ENCODE measurements at places on chromosomes 12 and 14.

- no peak for DNase-seq
Measured at GRCh38 chr12:53991077-53991460, 6.1 kb downstream of the HOXC10 start.

DNA sequence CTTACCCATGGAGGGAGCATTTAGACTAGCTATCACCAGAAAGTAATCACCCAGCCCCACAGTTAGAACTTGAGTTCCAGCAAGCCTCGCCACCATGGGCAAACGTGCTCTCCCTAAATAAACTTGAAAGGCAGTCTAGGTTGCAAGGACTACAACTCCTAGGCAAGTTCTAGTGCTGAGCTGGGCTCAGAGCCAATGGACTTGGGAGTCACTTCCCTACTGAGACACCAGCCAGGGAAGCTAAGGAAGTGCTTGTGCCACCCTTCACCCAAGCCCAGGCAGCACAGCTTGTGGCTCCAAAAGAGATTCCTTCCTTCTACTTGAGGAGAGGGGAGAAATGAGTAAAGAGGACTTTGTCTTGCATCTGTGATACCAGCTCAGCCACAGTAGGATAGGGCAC lies 57.9 kb downstream of the SLCO1A2 start:
- DNase-seq: no peak

DNA sequence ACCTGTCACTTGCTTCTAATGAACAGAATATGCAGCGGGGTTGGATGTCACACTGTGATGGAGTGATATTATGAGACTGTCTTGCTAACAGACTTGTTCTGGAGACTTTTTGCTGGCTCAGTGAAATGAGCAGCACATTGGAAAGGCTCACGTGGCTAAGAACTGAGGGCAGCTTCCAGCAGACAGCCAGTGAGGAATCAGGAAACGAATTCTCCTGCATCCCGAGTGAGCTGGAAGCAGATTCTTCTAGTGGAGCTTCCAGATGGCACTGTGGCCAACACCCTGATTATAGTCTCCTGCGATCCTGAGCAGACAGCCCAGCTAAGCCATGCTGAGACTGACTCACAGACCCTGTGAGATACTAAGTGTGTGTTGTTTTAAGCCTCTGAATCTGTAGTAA lies 16.1 kb upstream of the TSPAN9 start:
- no peak for DNase-seq

DNA sequence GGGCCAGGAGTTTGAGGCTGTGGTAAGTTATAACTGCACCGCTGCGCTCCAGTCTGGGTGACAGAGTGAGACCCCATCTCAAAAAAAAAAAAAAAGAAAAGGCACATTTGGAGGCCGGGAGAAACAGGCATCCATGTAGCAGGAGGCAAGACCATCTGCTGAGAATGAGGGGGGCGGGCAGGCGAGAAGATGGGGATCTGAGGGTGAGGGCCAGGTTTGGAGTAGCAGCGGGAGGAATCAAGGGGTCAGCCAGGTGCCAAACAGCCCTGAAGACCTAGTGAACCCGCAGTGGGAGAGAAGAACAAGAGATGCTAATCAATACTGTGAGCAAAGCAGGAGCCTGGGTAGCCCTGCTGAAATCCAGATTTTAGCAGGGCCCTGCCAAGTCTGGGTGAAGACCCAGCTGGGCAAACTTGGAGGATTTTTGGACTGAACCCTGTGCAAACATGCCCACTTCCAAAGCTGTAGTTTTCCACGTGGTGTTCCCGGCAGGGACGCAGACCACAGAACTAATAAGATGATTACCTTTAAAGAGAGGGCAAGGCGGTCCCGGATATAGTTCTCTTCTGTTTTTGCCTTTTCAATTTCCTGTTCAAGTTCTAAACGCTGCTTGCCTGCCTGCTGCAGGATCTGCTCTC lies 61.0 kb downstream of the NIN start:
- DNase-seq: no peak

GRCh38 chr12:94767956-94768355 lies 117.6 kb upstream of the TMCC3 start:
- no peak for DNase-seq

DNA sequence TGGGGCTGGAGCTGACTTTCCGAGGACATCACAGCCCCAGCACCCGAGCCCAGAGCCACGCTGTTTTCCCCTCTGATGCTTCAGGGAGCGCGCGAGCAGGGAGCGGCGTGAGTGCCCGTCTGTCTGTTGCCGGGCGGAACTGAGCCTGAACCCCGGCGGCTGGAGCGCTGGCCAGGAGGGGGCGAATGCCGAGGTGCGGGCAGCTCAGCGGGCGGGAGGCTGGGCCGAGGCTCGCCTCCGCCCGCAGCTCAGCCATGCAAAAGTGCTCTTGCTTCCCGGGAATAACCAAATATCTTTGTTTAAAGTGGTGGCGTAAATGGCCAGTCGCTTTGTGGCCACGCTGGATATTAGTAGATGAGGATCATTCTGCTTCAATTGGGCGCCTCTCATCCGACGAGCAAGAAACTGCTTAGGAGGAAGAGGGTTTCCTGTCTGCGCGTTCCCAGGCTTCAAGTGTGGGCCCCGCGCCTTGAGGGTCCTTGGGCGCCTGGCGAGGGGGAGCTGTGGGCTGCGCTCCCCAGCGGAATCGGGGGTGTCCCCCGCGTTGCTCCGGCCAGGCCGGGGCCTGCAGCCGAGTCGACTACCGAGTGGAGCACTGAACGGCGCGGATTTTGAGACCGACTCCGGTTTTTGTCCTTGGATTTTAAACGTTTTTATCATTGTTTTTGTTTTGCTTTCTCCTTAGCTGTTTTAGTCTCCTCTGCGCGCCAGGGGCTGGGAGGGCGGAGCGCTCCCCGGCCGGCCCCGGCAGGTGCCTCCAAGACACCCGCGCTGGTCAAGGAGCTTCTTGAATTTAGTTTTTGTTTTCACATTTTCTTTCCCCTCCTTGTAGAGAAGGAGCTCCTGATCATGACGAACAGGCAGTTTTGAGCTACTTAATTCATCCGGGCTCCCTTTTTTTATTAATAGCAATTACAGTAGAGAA lies 831 bp upstream of the NKX2-1 start:
- no peak for DNase-seq

GRCh38 chr12:121536899-121537813 lies 43.7 kb downstream of the KDM2B start:
- DNase-seq: peak; percentile 22

- DNase-seq: peak; percentile 26
Measured at GRCh38 chr14:21846227-21846885, 172.7 kb upstream of the OR4E1 start.

DNA sequence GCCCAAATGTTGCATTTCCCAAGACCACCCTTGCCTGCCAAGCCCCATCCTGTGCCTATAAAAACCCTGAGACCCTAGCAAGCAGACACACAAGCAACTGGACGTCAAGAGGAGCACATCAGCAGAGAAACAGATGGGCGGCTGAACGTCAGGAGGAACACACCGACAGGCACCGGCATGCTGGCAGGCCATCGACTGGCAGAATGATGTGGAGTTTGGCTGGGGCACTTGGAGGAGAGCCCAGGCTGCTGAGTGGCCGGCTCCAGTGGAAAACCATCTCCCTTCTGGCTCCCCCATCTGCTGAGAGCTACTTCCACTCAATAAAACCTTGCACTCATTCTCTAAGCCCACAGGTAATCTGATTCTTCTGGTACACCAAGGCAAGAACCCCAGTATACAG lies 130.1 kb downstream of the SLC41A2 start:
- no peak for DNase-seq

GRCh38 chr14:59376686-59377085 lies 88.5 kb downstream of the GPR135 start:
- no peak for DNase-seq

DNA sequence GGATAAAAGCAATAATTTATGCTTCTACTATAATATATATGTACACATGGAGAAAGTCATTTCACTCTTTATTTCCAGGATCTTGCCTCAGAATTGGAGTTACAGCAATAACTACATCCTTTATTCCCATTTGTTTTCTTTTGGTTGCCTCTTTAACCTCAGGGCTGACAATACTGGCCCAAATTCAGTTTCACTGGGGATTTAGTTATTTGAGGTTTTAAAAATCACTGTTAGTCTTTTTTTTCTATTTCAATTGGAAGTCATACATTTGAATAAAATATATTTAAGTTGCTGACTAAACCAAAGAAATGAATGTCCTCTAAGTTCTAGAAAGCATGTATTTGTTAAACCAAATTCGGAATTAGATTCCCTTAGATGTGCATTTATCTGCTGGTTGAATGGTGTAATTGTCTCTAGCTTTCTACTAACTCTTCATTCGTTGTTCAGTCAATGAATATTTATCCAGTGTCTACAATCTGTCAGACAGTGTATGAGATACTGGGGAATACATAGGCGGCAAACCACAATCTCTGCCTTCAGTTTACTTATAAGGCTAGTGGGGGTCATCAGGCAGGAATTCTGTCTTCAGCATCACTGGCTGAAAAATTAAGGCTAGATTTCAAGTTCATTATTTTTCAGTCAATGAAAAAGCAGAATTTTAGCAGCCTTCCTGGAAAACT lies 190.8 kb upstream of the ARHGAP5 start:
- DNase-seq: no peak

- no peak for DNase-seq
Measured at GRCh38 chr12:47221256-47222023, 141.7 kb upstream of the AMIGO2 start.

DNA sequence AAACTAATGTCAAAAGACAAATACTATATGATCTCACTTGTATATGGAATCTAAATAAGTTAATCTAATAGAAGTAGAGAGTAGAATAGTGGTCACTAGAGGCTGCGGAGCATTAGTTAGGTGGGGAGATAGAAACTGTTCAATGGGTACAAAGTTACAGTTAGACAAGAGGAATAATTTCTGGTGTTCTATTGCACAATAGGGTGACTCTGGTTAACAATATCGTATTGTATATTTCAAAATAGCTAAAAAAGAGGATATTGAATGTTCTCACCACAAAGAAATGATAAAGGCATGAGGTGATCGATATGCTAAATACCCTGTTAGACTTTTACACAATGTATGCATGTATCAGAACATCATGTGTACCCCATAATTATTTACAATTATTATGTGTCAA lies 42.9 kb downstream of the IGF1 start:
- no peak for DNase-seq

- DNase-seq: no peak
Measured at GRCh38 chr12:97316321-97316720, 146.3 kb upstream of the RMST start.

DNA sequence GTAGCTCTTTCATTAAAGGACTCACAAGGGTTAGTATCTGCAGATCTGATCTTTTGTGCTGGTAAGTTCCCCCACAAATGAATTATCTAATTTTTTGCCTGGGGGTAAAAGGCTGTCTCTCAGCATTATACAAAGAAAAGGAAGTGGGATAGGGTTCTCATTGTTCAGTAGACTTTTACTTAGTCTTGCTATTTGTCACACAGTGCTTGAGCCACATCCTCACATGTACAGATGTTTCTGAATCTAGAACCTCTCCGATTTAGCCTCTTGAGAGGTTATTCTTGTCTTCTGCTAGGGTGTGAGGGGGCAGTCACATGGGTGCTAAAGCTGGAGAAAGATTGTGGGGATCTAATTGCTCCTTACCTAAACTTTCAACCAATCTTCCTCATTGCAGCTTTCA lies 93.0 kb downstream of the SLC41A2 start:
- DNase-seq: no peak

GRCh38 chr12:104280717-104281458 lies 22.7 kb upstream of the EID3 start:
- no peak for DNase-seq

- no peak for DNase-seq
Measured at GRCh38 chr12:7017870-7018349, 366 bp downstream of the LPCAT3 start.

- no peak for DNase-seq
Measured at GRCh38 chr14:58697930-58698642, 60.3 kb downstream of the DACT1 start.

- DNase-seq: no peak
Measured at GRCh38 chr14:26636561-26636960, 38.7 kb upstream of the NOVA1 start.

GRCh38 chr12:109930028-109930800 lies 30.1 kb downstream of the TCHP start:
- DNase-seq: no peak

DNA sequence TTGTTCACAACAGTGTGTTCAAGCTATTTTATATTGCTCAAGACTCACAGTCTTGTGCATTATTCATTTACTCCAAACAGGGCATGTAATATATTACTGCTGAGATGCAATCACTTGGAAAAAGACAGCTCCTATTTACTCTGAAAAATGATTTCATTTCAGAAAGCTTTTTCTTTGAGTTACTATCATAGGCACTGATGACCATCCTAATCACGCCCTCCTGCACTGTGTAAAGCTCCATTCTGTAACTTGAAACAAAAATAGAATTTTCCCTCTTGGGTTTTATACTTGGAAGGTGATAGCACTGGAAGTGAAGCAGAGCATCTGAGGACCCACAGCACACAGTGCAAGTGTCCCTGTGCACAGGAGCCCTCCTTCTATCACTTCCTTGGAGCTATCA lies 55.6 kb downstream of the RTN1 start:
- DNase-seq: no peak

DNA sequence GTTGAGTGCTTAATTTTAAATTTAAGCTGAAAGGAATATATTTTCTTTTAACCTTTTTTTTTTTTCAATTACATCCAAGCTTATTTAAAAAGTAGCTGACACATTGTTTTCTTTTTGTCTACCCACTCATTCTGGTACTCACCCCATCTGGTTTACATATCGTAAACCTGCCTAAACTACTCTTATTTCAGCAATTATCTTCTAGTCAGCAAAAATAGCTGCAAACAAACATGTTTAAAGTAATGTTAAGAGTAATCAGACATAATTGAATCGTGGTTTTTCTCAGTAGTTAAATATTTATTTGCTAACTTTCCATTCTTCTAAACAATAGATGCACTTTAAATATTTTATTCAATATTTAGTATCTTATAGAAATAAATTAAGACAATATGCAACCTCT lies 492.7 kb upstream of the MGAT4C start:
- no peak for DNase-seq

DNA sequence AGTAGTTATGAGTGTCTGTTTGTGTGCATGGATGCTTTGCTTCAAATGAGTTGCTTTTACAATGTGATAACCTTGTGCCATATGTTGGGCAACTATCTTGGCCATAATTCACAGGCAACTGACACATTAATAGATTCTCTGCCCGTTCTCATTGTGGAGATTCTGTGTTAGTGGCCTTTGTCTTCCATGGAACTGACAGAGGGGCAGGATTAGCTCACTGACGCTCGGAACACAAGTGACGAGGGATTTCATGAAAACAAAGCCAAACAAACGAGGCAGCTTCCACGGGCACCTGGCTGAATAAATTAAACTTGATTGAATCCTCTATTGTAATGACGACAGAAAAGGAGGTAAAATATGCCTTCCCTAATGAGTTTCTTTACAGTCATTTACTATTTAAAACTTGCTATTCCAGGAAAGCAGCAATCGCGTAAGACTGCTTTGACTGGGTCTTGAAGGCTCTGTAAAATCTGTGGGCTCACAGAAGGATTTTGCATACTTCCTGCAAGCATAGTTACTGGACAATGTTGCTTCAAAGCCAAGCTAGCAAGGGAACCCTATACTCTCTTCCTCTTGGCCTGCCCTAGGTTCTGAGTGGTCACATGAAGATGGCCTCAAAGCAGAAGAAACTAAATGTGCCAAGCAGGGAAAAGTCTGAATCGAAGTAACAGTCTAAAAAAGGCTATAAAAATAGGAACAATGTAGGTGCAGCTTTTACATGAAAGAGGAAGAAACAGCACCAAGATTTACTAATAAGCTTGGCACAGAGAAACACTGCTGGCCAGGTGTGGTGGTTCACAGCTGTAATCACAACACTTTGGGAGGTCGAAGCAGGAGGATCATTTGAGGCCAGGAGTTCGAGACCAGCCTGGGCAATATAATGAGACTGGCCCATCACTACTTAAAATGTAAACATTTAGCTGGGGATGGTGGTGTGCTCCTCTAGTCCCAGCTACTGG lies 28.1 kb upstream of the SINHCAF start:
- DNase-seq: no peak

GRCh38 chr14:104966261-104966865 lies 11.8 kb downstream of the AHNAK2 start:
- no peak for DNase-seq
